Stimulated activated CD4-positive, alpha-beta T cell treated with anti-CD3 and anti-CD28 coated beads, TNF-alpha, amount 100 ng/mL, for 4 hours (primary cell): ENCODE measurements at places on chromosomes 3 and 15.

DNA sequence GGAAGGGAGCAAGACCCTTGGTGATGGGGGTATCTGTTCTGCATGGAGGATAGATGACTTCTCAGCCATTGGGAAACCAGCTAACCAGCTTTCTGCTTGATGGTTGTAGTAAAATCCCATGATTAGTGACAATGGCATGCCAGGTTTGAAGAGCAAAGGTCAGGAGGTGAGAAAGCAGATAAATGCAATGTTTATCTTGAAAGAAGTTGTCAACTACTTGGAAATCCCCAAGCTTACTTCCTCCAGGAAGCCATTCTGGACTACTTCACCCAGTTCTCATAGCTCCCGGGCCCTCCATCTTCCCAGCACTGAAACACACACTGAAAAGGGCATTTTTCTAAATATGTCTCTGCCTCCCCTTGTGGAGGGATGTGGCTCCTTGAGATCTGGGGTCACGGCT, 51.3 kb downstream of the SMAD3 start:
- no peak for DNase-seq

DNA sequence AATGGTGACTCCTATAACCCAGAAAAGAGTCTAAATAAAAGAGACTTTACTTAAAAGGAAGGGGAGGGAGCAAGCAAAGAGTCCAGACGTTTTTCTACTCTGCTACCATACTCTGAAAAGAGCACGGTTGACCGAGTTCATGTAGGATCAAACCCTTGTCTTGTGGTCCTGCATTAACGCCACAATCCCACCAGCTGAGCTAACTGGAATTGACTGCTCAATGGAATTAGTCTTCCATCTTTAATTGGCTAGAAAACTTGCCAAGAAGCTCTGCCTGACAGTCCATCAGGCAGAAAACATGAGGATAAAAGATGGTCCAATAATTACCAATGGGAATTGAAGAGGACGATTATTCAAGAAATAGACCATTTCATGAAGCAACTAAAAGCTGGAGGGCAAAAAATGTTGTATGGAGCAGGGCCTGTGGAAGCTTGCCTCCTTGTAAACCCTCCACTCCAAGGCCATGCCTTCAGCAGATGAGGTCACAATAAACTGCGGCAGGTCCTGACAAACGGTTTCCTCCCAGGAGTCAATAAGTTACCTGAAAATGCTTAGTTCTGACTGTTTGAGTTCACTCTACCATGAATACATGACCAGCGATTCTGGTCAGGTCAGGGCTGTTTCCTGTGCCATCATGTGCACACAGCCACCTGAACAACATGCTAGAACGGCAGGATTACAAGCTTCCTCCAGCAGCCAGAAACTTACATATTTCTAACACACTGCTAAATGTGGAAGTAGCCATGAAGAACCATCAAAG, 35.6 kb upstream of the ARHGEF3 start:
- DNase-seq: no peak

GRCh38 chr15:45948181-45948621, 313.4 kb downstream of the SQOR start:
- no peak for DNase-seq

DNA sequence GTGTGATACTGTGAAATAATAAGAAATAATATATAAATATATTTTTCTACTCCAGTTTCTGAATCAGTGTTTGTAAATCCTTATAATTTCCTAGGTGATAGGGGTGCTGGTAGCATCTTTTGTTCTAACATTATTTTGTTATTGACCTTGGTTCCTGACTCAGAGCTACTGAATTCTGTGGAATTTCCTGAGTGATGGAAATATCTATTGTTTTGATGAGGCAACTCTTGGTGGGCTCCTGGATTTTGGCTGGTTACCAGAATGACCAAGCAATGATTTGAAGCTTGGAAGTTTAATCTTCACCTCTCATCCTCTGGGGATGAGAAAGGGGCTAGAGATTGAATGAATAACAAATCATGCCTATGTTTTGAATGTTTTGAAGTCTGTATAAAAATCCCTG, 377.3 kb downstream of the LPP start:
- no peak for DNase-seq

DNA sequence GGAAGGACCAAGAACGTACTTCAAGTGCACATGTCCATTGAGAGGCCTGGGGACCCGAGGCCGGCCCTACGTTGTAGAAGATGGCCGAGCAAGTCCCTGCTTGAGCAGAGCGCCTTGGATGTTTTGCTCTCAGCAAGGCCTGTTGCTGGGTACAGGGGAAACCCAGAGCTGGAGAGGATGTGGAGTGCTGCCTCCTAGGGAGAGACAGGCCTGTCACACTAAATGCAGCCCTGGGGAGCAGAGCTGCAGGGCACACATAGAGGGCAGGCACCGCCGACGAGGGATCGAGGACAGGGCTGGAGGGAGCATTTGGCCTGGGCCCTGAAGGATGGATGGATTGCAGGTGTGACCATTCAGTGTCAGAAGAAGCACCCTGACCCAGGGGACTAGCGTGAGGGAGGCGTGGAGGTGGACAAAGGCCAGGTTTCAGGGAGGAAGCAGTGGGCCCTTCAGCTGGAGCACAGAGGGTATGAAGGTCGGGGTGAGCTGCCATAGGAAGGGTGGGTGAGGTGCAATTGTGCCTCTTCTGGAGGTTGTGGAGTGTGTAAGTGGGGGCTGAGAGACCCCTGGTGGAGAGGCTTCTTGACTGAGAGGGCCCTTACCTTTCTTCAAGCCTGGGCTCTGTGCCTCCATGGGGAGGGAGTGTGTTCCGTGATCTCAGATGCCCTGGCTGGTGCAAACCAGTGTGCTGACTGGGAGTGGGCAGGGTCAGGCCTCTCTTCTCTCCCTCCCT, 142.4 kb downstream of the CHDH start:
- DNase-seq: no peak

- no peak for DNase-seq
Measured at GRCh38 chr3:44104043-44104442, 137.6 kb upstream of the TOPAZ1 start.

- no peak for DNase-seq
Measured at GRCh38 chr15:85788771-85789495, 5.8 kb downstream of the KLHL25 start.

GRCh38 chr15:35104526-35105147, 19.5 kb upstream of the NANOGP8 start:
- no peak for DNase-seq

GRCh38 chr3:168267179-168267578, 171.5 kb upstream of the GOLIM4 start:
- no peak for DNase-seq

- DNase-seq: no peak
Measured at GRCh38 chr3:111151438-111151837, 79.8 kb downstream of the NECTIN3 start.
